Eye (tissue), 1 donor: ENCODE measurements at places on chromosomes 1 and 21.

- no peak for DNase-seq
Measured at GRCh38 chr1:68379085-68379478, 70.7 kb downstream of the RPE65 start.

GRCh38 chr1:181124291-181124751 lies 35.8 kb downstream of the IER5 start:
- no peak for DNase-seq

DNA sequence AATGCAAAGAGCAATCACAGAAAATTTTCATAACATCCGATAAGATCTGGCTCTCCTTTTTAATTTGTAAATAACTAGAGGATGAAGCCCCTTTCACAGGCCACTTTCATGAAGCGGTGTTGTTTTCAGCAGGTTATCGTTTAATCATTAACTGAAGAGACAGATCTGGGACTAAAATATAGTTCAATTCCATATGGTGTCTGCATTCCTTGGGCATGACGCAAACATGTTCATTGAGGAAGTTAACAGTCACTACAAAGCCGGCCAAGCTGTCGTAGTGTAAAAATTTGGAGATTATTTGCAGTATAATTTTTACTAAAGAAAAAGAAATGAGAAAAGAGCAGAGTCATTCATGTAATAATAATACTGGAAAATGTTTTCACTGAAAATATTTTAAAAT lies 565.2 kb upstream of the ADAMTS5 start:
- peak; percentile 52 for DNase-seq

- peak; percentile 81 for DNase-seq
Measured at GRCh38 chr1:17419626-17420328, 19.7 kb downstream of the RCC2 start.

DNA sequence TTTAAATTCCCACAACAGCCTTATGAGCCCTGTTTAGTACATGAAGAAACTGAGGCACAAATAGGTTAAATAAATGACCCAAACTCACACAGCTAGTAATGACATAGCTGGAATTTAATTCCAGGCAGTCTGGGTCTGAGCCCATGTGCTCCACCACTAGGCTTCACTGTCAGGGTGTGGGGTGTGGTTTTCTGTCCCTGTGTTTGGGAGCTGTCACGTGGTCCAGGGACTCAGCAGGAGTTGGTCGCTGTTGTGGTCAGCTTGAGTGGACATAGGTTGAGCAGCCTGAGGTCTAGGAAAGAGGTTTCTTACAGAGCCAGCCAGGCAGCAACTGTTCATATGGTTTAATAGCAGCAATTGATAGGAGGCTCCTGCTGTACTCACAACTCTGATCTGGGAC lies 28.0 kb upstream of the KCNA10 start:
- DNase-seq = no peak

DNA sequence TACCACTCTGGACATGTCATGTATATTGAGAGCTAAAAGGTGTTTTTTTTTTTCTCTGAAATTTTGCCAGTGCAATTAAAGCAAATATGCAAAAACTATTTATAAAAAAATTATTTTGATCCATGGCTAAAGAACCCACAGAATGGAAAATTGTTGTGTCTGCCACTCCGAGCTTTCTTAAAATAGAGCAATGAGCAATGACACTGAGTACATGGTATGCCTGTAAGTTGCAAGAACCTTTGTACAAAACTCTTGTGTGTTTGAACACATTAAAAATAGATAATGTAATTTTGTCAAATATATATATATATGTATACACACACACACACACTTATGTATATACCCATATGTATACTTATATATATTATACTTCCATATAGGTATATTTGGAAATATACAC lies 1530.9 kb upstream of the B3GALT2 start:
- no peak for DNase-seq

DNA sequence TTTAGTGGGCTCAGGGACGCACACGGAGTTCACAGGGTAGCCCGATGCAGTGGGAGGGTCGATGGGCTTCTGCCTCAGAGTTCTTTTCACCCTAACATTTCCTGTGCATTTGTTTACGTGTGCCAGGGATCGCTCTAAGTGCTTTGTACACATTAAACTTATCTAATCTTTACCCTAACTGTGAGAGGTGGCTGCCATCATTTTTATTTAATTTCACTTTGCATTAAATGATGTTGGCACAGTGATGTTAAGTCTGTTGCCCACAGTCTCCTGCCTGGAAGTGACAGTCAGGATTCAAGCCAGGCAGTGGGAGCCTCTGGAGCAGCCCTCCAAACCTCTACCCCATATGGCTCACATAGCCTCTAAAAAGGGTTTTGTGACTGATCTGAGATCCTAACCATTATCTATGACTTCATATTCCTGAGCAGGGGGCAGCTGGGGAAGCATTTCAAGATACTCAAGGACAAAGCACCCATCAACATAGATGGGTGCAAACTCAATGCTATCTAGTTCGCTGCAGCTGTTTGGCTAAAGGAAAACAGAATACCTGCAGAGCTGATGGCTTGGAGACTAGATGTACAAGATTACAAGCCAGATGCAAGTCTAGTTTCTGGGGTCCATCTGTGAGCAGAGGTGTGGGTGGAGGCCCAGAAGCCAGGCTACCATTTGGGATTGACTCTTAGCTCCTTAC lies 303.8 kb downstream of the DISC1 start:
- no peak for DNase-seq

GRCh38 chr1:6108937-6109614 lies 63.4 kb downstream of the KCNAB2 start:
- no peak for DNase-seq

DNA sequence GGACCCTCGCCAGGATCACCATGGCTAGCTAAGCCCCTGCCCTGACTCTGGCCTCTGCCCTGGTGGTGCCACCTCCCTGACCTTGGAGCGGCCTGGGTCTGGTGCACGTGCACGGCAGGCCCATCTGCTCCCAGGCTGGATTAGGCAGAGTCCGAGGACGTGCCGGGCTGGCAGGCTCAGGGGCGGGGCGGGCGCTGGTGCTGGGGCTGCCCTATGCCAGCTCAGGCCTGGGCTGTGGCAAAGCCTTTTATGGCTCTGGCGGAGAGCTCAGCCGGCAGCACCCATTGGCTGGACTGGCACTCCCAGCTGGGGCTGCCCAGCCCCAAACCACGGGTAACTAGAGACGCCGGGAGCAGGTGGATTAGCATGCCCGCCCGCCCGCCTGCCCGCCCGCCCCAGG lies 17.1 kb upstream of the EDN2 start:
- no peak for DNase-seq

DNA sequence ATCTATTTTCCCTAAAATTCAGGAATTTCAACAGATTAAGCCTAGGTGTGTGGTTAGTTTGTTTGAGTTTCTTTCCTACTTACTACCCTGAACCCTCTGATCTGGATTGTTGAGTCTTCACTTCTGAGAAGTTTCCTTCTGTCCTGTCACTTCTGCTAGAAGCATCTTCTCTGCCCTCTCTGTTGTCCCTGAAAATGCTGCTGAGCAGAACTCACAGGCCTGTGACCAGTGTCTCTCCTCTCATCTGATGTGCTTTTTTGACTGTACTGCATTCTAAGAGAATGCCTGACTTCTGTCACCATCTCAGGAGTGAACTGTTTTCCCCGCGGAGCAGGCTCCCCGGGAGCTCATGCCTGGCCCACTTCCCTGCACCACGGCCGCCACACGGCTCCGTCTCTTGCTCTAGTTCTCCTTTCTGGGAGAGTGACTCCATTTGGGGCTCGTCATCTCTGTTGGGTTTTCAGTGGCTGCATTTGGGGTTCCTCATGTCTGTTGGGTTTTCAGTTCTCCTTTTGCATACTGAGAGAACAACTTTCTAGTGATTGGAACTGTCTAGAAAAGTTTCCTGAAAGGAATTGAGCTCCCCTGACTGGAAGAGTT lies 77.9 kb downstream of the POFUT2 start:
- DNase-seq = no peak

DNA sequence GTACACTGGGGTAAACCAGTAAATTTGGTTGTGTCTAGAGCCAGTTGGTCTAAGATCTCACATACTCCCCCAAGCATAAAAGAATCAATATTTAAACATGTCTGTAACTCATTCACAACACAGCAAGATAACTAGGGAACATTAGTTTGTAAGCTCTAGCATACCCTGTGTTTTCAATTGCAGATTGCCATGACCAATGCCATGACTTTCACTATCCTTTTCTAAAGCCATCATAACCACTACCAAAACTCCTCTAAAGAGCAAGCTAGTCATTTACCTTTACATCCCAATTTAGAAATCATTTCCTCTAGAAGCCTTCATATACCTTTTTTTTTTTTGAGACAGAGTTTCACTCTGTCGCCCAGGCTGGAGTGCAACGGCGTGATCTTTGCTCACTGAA lies 56.5 kb upstream of the PLA2G4A start:
- no peak for DNase-seq

DNA sequence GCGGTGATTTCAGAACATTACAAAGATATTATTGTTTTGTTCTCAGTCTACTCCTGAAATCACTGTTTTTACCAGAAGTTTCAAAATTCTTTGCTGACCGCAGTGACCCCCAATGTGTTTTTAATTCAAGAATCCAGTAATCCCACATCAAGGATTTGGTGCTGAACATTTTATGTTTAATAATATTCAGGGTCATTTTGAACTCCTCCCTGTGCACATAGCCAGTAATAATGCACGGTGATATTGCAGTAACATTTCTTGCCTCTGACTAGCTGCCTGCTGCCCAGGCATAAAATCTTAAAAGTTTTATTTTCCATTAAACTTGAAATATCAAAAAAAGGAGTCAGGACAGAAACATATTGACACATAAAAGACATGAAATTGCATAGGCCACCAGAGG lies 443.4 kb upstream of the NCAM2 start:
- DNase-seq = no peak

DNA sequence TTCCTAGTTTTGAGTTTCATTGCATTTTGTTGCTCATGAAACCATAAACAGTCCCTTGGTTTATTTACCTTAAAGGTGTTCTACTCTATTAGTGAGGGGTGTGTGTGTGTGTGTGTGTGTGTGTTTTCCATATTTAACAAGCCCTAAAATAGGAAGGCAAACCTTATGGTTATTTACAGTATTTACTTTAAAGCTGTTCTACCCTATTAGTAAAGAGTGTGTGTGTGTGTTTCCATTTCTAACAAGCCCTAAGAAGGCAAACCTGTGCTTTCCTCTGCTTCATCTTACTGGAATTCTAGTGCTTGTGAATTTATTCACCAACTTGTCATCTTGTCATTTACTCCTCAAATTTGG lies 53.6 kb downstream of the CTTNBP2NL start:
- DNase-seq = no peak

- DNase-seq = no peak
Measured at GRCh38 chr21:31566611-31567010, 92.9 kb upstream of the SOD1 start.

GRCh38 chr1:171984850-171985485 lies 143.7 kb downstream of the DNM3 start:
- peak; percentile 50 for DNase-seq

- no peak for DNase-seq
Measured at GRCh38 chr1:53440633-53441032, 18.6 kb upstream of the DMRTB1 start.

GRCh38 chr1:187396226-187396625 lies 567.5 kb downstream of the PLA2G4A start:
- no peak for DNase-seq

GRCh38 chr1:23997812-23998211 lies 17.7 kb upstream of the SRSF10 start:
- no peak for DNase-seq

DNA sequence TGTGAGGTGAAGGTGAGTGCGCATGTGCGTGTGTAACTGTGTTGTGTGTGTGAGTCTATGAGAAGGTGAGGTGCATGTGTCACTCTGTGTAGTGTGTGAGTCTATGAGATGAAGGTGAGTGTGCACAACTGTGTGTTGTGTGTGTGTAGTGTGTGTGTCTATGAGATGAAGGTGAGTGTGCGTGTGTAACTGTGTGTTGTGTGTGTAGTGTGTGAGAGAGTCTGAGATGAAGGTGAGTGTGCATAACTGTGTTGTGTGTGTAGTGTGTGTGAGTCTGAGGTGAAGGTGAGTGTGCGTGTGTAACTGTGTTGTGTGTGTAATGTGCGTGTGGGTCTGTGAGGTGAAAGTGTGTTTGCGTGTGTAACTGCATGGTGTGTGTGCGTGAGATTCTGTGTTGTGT lies 154.0 kb downstream of the FOXD2 start:
- DNase-seq = no peak

DNA sequence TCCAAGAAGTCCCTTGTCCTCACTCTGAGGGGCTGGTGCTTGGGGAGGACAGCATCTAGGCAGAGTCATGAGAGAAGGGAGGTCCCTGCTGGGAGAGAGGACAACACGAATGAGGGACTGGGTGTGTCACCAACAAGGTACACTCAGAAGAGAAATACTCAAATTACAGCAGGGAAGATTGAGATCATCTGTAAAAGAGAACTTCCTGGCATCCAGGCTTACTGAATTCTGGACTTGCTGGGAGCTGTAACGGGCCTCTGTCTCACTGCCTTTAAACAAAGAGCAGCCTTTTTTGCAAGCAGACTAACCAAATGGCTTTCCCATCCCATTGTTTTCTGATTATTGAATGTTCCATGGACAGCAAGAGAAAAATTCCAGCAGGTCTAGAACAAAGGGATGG lies 195.7 kb upstream of the RAB4A start:
- DNase-seq = no peak

GRCh38 chr1:47650611-47651010 lies 212.8 kb downstream of the FOXD2 start:
- DNase-seq = no peak

DNA sequence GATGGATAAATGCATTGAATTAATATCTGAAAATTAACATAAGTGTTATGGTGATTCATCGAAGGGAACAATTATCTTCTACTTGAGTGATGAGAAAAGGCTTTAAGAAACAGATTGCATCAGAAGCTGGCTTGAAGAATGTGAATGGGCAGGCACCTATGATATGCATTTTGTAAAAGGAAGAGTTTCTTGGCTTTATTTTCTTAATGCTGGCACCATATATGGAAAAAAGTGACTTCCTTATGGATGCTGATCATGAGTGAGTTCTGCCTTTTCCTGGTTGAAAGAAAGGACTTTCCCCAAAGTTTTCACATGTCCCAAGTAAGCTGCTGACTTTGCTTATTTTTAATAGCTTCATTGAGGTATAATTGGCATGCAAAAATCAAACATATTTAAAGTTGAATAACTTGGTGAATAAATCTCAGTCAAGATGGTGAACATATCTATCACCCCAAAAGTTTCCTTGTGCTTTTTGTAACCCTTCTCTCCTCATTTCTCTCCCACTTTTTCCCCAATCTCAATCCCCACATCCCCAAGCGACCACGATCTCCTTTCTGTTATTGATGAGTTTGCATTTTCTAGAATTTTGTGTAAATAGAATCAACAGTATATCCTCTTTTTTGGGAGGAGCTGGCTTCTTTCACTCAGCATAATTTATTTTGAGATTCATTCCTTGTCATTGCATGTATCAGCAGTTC lies 74.2 kb downstream of the SPATA46 start:
- DNase-seq = no peak

GRCh38 chr1:119160866-119161265 lies 20.4 kb upstream of the WARS2 start:
- peak; percentile 41 for DNase-seq

GRCh38 chr1:41496080-41497055 lies 11.9 kb upstream of the EDN2 start:
- DNase-seq = peak; percentile 92
